GM12878 (cell line): ENCODE measurements at places on chromosomes 3 and 15.

- no peak for DNase-seq
Observed at GRCh38 chr3:5709714-5710113, 522.2 kb downstream of the EDEM1 start.

DNA sequence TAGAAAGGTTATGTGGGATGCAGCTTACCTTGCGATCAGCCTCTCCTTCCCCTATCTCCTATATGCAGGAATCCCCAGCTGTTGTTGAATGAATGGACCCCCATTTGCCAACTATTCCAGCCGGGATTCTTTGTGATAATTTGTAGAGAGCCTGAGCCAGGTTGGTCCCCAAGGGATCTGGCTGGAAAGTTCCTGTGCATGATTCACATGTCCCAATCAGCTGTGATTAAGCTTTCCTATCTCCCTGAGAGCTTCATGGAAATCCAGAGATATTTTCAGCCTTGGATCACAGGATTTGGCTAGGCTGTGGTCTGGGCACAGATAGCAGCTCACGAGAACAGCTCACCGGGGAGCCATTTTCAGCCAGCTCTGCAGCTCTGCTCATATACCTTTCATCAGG is 76.7 kb downstream of the ARNT2 start:
- no peak for DNase-seq

DNA sequence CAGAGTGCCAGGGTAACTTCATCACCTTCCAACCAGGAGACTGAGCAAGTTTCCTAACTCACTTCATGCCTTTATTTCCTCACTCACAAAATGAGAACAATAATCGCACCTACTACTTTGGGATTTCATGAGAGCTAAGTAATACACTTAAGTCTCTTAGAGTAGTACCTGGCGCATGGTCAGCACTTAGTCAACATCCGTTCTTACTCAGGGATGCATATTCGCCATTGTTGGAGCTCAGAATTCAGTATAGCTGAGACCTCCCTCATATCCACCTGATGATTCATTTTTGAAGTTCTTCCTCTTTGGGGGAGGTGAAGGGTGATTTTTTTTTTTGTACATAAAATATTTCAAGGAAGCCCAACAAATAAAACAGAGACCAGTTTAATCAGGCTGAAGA is 188.2 kb downstream of the AGBL1 start:
- no peak for DNase-seq

DNA sequence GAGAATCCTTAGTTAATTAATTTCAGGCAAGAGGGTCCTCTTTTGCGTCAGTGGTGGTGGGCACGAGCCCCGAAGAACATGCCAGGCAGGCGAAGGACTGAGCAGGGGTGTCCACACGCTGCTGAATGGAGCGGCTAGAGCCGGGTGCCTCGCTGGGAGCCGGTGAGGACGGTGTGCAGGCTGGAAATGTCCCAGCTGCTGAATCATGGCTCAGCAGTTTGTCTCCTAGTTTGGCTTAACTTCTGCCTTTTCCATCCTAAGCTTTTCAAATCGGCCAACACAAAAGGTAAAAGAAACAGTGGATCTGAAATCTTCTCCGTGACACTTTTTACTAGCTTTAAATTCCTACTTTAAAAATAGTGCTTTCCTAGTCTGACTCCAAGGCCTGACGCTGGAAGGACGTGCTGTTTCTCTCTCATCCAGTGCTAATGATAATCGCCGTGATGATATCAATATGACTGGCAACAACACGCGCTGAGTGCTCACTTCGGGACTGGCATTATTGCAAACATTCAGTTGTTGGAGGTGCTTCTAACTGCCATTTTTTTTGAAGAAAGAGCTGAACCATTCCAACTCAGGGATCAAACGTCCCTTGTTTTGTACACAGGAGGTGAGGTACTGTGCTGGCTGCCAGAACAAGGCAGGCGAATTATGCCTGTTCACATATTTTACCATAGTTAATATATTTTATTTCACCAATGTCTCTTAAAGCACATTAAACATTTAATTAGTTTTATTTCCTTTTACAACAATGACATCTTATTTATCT is 19.8 kb downstream of the PCSK6 start:
- DNase-seq = no peak

GRCh38 chr15:66560856-66561525 is 4.8 kb downstream of the LCTL start:
- DNase-seq = no peak

DNA sequence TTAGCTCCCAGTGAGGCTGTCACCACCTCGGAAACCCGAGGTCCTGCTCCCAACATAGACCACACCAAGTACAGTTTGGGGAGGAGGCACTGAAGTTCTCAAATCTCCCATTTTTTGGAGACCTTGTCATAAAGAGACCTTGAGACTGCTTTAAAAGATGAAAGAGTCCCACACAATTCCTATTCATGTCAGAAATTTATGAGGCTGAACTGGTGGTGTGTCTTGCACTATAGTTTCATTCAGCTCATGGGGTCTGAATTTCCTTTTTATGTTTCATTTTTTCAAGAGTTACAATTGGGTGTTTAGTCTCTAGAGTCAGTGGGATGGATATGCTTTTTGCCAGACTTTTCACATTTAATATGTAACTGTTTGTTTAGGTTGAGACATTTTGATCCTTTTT is 318.1 kb upstream of the LRRFIP2 start:
- DNase-seq = no peak

DNA sequence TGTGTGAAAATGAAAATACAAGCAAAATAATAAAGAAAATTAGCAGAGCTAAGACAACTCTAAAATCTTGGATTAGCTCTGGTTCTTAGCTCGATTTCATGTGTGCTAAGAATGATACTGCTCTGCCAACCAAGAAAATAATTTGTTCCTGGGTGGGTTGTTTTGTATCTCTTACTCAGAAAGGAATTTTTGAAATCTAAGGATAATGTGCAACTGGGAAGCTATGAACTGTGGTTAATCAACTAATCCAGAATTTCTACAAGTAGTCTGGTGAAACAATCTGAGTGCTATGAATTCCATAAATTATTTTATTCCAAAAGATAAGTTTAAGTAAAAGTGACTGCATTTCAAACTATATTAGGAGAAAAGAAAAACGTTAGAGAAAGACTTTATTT is 92.0 kb downstream of the TFDP2 start:
- DNase-seq = no peak

DNA sequence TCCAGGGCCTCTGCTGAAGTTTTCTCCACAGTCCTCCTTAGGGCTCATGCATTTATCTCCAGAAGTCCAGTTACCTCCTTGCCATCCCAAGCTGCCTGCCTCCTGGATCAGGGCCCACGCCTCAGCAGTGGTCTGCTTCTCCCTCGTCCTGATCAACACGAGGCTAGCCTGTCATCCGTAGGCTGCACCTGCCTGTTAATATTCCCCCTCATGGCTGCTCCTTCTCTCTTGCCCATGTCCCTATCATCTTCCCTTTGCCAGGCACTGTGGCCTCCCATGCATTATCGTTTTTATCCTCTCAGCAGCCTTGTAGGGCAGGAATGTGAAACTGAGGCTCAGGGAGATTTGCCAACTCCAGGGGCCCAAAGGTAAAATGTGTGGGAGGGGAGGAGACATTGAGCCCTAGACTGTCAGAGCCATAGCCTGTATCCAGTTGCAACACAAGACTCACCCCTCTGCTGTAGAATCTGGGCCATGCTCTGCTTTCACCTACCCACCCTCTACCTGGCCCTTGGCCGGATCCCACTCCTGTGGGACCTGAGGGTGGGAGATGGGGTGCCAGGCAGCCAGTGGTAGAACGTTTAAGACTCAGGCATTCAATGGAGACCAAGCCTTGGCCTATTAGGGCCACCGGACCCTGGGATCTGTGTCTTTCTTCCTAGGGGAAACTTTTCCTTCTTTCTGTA is 4.6 kb downstream of the GRM2 start:
- no peak for DNase-seq

DNA sequence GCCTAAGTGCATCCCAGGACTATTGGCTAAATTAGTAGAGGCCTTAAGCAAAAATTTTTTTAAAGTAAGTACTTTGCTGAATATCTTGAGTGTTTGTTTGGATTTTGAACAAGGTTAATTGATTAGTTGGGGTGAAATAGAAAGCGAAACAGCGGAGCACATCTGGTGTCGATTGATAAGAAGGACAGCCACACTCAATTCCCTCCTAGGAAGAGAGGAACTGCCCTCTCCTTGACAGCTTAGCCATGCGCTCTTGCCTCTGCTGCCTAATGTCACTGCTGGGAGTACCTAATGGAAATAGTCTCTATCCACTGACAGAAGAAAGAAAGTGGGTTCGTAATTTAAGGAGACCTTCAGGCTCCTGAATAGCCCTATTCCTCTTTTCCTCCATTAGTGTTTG is 943.6 kb downstream of the DIPK2A start:
- no peak for DNase-seq

- DNase-seq = no peak
Observed at GRCh38 chr15:92159906-92160841, 233.5 kb upstream of the ST8SIA2 start.

DNA sequence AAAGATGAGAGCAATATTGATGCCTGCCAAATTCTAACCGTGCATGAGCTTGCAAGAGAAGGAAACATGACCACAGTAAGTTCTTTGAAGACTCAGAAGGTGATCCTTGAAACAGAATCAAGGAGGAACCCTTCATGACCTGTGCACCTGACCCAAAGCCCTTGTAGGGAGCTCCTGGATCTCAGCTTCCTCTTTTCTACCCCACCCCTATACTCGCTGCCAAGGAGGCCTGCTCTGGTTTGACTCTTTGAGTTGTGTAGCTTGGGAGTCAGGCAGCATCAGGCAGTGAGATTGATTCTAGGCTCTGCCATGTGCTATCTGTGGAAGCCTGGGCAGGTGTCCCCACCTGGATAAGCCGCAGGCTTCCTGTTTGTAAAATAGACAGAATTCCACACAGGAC is 10.6 kb downstream of the TTC21A start:
- DNase-seq = no peak

GRCh38 chr3:122803977-122804376 is 9.1 kb downstream of the SLC49A4 start:
- DNase-seq = no peak

DNA sequence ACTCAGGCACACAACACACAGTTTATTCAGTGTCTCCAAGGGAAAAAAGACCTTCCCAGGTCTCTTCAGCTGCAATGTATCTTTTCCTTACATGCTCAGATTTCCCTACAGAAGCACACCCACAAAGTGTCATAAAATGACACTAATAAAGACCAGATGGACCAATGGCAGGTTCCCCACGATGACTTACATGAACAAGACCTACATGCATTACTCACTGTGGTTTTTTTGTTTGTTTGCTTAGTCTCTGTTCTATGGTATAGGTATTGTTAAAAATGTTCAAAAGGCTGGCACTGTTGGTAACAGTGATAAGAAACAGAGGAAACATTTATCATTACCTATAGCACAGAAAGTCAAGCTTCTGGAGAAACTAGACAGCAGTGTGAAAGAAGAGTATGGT is 318.2 kb upstream of the TMCO5A start:
- no peak for DNase-seq

DNA sequence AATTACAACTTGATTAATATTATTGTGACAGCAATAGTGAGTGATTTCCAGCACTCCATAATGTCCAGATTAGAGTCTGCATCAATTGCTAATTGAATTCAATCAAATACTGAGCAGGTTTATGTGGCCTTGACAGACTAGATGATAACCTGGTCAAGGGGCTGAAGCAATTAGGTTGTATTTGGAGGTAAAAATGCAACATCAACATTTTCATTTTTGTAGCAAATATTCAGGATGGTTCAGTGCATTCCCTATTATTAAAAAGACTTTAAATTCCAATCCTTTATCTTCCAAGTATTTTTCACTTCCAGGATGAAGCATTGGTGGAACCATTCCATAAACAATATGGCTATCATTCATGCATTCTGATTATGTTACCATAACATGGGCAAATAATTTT is 120.4 kb downstream of the PLOD2 start:
- DNase-seq = no peak

DNA sequence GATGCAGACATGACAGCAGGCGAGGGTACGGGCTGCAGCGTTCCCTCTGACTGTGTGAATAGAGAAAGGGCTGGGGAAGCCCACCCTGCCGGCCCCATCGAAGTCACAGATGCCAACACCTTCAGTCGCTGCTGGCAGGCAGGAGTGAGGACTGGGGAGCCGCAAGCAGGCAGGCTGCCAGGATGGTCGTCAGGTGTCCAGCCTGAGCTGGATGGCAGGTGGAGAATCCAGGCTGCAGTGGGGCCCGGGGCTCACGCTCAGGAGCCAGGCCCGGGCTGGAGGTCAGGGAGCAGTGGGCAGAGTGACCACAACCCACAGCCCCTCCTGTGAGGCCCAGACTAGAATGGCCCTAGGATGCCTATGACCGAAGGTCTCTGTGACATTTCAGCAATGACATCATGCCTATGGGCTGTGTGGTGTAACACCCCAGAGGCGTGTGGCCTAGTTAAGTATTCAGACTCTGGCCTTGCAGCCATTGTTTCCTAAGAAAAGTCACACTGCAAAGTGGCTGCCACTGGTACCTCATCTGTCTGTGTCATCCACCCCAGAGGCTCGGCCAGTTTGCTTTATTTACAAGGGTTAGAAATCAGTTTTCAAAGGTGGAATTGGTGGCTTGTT is 15.7 kb downstream of the PRR23E start:
- DNase-seq = no peak

- DNase-seq = peak; percentile 24
Observed at GRCh38 chr15:66359740-66360139, 3.3 kb upstream of the TIPIN start.

GRCh38 chr15:48572823-48573222 is 72.7 kb downstream of the FBN1 start:
- no peak for DNase-seq

DNA sequence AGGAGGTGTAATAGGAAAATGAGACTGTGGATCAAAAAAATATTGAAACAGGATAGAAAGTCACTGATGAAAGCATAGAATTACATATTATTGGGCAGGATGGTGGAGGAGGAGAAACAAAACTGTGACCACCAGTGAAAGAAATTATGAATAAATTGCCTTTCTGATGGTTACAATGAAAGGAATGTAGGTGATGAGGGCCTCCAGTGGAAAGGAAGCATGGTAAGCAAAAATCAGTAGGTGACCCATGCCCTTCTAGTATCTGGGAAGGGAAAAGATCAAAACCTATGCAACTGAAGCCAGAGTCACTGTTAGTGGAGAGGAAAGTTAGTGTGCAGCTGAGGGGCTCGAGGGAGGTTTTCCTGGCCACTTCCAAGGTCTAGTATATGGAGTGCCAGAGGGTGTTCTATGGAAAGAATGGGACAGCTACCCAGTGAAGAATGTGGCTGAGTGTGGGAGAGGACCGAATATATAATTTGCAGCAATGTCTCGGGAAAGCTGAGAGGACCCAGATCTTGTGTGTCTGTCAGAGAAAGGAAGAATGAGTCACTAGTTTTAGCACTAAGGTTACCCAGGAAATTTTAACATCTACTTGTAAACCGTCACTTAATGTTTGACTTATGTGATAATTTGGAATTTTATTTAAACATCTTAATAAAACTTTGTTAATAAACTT is 146.2 kb downstream of the NFKBIZ start:
- no peak for DNase-seq
